Neural progenitor cell (in vitro differentiated cells): ENCODE measurements at places on chromosomes 6 and 20.

- no peak for DNase-seq
Observed at GRCh38 chr6:79895382-79896074, 51.8 kb downstream of the ELOVL4 start.

DNA sequence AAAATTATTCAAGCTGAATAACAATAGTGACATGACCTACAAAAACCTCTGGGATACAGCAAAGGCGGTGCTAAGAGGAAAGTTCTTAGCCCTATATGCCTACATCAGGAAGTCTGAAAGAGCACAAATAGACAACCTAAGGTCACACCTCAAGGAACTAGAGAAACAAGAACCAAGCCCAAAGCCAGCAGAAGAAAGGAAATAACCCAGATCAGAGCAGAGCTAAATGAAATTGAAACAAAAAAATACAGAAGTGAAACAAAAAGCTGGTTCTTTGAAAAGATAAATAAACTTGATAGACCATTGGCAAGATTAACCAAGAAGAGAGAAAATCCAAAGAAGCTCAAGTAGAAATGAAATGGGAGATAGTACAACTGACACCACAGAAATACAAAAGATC, 47.6 kb upstream of the NOTCH4 start:
- DNase-seq: no peak

DNA sequence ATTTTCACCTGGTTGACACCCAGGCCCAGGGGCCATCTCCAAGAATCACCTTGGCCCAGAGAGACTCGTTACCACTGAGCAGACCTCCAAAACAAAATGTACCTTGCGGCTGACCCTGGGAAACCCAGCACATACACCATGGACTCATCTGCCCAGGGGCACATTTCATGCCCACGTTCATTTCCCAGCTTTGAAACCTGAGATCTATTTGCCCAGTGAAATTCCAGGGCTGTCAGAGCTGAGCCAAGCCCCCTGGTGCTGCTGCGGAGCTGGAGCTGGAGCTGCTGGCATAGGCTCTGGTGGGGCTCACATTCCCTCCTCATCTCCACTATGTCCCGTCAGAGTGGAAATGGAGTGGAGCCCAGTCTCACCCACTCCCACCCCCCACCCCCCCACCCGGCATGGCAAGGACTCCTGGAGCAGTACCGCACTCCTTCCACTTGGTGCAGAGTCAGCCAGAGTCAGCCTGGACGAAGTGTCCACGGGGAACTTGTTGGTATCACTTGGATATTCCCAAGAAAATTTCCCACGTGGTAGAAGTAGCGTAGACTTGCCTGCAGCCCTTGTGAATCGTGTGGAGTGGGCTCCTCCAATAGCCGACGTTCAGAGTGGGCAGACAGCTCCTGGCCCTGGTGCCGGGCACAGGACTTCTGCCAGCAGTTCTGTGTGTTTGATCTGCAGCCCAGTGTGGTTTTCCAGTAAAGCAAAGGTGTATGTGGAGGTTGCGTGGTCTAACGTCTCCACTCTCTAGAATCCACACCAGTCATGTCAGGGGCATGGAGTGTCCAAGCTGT, 18.1 kb upstream of the OSER1 start:
- DNase-seq: no peak

DNA sequence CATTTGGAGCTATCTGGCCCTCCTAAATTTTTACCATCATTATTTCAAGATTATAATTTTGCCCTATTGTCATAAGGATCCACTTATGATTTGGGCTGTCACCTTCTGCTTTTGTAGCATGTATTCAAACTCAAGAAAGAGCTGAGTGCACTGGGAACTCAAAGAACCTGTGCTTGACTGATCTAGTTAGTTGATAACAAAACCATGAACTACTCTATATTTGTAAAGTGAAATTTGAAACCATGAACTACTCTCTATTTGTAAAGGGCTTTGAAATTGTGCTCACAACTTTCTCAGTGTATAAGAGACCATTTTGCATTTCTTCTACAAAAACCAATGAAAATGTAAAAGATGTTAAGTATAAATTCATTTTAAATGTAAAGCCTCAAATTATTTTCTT, 77.5 kb upstream of the POPDC3 start:
- no peak for DNase-seq

- peak; percentile 78 for DNase-seq
Observed at GRCh38 chr20:39986173-39986904, 702.7 kb downstream of the MAFB start.

DNA sequence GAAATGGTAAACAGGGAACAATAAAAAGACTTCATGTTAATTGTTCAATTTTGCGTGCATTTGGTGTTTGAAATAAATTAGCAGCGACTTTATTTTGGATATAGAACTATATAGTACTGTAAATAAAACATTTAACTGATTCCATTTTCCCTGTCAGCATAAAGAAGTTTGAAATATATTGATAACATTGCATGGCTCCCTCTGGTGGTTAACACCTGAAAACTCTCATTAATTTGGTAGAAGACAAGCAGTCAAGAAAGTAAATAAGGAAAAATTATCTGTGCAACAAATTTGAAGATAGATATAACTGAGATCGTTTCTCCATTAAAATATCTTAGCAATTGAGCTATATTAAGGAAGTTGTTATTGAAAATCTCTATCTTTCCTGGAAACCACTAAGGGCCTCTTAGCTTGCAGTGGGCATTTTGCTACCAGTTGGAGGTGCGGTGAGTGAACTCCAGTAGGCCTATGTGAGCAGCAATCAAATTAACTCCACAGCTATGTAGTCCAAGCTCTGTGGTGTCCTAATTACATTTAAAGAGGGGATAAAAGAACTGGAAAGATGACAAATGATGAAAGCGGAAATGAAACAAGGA, 435.7 kb upstream of the FKBP1C start:
- DNase-seq: peak; percentile 44

DNA sequence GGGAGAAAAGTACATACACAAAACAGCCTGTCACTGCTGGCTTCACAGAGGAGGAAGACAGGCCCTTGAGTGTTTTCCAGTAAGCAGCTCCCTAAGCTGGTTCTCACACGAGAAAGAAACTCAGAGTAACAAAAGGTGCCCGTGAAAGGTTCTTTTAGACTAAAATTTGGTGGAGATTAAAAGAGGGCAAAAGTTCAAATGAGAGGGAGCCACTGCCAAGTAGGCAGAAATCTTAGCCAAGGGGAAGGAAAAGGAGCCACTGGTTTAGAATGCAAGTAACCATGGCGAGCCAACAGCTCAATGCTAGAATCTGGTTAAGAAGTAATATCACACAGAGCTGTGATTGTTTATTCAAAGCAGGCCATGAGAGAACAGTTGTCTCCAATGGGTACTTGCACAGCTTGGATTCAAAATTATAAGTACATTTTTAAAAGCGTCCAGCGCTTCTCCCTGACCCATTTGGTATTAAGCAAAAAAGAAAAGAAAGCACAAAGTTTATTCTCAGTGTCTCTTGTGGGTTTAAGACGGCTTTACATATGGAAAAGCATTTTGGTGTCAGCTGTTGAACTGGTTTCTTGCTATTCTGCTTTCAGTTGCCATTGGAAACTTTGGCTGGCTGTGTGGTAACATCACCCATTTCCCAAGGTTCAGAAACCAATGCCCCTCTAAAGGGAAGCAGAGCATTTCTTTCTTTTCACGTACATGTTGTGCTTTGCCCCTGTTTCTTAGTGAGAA, 648.5 kb downstream of the RNF144B start:
- no peak for DNase-seq

GRCh38 chr6:143621159-143621873, 56.4 kb upstream of the PHACTR2 start:
- peak; percentile 33 for DNase-seq

DNA sequence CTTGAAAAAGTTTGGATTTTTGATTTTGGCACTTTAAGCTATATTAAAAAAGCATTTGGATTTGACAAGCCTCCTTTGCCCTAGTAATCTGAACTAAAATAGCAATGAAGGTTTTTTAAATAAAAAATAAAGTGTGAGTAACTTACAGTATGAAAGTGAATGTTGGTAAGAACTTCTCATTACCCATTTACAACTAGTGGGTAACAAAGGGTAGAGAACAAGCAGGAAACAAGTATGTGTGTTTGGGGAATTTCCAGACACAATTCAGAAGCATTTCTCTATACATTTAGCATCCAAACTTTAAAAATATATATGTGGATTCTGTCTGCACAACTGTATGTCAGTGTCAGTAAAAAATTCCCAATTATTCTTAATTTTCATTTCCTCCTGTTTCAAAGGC, 2.9 kb downstream of the TMEM30A start:
- DNase-seq: no peak

GRCh38 chr20:54227241-54227640, 19.4 kb downstream of the PFDN4 start:
- no peak for DNase-seq

DNA sequence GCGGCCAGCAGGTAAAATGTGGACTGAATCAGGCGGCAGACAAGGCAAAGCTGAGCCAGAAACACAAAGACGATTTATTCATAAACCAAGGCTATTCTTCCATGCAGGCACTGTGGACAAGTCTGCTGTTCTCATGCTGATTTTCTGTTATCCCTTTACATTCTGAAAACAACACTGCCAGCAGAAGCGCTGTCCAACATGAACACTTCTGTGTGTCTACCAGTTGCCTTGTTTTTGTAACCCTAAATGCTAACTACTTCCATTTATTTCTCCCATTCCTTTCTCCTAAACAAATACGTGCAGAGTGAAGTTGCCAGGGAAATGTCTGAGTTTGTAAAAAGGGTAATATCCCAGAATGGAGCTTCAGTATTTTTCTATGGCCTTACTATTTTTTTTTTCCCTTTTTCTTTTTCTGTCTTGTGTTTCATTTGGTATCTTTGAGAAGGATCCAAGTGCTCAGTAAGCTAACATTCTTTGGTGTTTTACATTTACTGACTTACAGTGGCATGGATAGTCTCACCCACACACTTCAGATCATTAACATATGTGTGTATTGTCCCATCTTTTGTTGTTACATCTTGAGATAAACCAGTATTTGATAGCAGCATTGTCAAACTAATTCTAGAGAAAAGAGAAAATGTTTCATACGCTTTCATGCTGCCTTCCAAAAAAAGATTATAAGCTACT, 1308.9 kb upstream of the MAP3K7 start:
- DNase-seq: no peak

DNA sequence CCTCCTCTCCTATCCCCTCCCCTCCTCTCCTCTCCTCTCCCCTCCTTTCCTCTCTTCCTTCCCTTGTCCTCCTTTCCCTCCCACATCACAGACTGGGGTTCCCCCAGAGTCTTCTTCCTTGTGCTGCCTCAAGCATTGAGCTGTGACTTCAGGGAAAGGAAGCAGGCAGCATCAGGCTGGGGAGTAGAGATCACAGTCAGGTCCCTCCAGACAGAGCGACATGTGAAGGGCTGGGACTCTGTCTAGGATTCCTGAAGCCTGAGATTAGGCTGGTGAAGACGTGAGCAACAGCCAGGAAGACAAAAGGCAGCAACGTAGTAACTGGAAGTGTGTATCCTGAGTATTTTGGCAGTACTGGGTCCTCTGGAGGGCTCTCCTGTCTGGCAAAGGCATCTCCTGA, 265.4 kb upstream of the SUPT3H start:
- DNase-seq: no peak

GRCh38 chr6:13238017-13238416, 90.3 kb downstream of the TBC1D7 start:
- no peak for DNase-seq

- DNase-seq: no peak
Observed at GRCh38 chr6:37689381-37689780, 8.3 kb downstream of the MDGA1 start.

DNA sequence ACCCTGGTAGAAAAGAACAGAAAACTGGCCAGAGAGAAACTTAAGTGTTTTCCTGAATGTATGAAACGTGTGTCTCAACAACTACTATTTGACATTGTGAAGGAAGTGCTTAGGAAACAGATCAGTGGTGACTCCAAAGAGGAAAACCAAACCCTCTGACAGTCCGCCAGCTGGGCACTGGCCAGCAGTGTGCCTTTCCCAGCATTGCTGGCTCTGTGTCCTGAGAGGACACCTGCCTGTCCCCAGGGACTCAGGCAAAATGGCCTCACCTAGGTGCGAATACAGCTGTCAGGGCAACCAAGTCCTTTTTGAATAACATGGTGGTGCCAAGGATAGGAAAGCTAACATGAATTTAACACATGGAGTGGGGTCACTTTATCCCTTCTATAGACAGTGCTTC, 72.5 kb downstream of the NDUFAF5 start:
- no peak for DNase-seq

DNA sequence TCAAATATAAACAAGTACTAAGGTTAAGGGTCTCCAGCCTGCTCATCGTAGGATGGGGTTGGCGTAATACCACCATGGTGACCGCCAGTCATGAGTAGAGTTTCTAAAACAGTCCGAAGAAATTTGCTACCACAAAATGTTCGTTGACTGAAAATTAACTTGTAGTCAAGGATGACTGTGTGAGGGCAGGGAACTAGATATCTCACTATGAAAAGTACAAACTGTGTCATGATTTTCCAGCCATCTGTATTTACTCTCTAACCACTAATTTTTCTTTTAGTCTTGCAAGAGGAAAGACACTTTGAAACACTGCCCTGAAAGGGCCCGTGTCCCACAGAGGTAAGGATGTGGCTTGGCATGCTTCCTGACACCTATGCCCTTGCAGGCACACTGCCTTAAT, 99.7 kb downstream of the IRF4 start:
- DNase-seq: no peak

- DNase-seq: no peak
Observed at GRCh38 chr6:11224966-11225463, 7.5 kb downstream of the NEDD9 start.

GRCh38 chr6:55983861-55984260, 108.5 kb upstream of the BMP5 start:
- no peak for DNase-seq

GRCh38 chr6:7418238-7418905, 28.8 kb downstream of the RIOK1 start:
- DNase-seq: no peak

GRCh38 chr20:44666066-44666465, 14.6 kb upstream of the ADA start:
- no peak for DNase-seq

DNA sequence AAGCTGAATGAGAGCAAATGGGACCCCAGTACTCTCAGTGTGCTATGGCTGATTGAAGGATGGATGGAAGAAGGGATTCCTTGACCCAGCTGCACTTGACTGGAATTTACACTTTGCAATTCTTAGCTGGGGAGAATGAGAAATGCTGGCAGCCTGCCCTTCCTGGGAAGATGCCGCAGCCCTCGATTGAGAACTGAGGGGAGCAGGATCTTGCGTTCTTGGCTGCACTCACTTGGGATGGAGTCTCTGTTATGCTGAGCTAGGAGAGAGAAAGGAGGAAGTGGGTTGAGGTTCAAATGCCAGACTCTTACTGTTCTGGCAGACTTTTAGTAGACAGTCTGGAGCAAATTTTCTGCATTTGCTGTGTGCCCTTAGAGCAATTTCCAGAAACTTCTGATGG, 221.2 kb downstream of the FNDC1 start:
- DNase-seq: no peak
